ENCODE measurements at places on chromosomes 3 and 15.

DNA sequence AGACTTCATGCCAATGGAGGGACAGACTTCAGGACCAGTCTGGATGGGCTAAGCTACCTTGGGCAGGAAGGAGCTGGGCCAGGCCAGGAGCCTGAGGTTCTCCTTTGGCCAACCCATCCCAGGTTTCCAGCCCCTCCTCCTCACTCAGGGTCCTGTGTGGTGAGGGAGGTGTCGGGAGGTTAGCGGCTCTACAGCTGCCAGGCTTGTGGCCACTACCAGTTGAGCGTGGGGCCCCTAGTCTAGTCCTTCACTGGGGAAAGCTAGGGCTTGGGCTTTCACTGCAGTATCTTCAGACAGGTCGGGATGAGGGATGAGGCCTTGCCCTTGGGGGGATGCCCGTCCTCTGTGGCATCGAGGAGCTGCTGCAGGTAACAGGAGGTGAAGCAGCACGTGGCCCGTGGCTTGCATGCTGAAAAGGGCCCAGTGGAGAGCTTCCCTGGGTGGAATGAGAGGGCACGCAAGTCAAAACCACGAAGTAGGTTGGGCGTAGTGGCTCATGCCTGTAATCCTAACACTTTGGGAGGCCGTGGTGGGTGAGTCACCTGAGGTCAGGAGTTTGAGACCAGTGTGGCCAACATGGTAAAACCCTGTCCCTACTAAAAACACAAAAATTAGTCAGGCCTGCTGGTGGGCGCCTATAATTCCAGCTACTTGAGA lies 8.5 kb upstream of the FANCD2 start:
- peak; percentile 86 for DNase-seq

DNA sequence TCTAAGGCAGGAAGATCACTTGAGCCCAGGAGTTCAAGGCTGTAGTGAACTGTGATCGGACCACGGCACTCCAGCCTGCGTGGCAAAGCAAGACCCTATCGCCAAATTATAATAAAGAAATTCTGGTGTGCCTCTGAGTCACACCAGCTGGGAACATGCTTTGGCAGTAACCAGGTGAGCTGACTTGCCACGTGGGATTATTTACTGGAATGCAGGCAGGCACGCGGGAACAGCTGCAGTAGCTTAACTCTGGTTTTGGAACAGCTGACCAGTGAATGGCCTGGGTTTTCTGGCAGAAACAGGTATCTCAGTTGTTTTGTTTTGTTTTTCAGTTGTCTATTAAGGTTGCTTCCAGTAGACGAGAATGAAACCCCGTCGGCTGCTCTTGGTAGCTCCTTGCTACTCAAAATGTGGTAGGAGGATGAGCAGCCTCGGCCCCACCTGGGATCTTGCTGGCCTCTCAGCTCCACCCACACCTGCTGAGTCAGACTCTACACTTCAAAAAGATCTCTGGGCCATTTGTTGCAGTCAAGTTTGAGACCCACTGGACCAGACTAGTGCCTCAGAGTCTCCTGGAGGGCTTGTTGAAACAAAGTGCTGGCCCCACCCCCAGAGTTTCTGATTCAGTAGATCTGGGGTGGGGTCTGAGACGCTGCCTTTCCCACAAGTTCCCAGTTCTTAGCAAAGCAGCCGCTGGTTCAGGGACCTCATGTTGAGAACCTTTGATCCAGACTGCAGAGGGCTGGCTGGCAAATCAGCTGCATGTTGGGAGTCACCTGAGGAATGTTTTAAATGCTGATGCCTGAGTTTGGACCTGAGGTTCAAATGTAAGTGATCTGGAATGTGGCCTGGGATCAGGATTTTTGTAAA lies 26.6 kb downstream of the IDH2 start:
- peak; percentile 76 for DNase-seq

- DNase-seq: no peak
These were observed 74.3 kb upstream of the SLCO2A1 start for GRCh38 chr3:134104031-134104430.

DNA sequence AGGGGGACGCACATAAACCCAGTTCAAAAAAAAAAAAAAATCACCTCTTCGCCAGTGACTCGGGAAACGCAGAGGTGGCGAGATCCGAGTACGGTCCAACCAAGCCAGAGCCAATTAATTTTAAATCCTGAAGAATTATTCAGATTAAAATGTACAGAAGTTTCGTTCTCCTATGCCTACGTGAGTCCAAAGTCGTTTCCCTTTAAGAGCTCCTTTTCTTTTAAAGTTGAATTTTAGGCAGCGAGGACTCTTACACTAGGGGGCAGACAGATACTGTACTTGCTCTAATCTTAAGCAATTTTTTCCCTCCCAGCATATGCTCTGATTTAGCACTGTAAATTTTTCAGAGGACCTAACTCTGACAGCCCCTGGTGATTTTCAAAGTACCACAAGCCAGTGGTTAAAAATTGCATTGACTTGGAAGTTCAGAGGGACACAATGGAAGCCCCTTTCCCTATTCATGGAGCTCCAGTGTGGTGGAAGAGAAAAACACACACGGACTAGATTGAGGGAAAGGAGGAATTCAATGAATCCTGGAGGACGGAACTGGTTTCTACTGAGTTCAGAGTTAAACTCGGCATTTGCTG lies 3.3 kb upstream of the NR2F2 start:
- DNase-seq: peak; percentile 87

DNA sequence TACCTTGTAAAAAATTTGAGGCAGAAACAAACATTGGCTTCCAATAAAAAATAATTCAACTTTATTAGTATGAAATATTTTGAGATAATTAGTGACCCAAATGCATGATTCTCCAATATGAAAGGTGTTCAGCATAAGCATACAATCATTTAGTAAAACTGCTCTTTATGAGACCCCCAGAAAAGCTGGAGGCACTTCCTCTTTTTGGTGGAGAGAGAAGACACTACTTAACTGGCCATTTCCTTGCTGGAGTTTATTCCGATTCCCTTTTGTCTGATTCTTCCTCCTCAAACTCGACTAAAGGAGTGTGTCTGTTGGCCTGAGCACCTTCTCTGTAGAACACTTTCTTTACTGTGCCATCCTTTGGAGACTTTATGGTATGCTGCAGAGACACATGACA lies 34.8 kb upstream of the DCUN1D1 start:
- DNase-seq: no peak

DNA sequence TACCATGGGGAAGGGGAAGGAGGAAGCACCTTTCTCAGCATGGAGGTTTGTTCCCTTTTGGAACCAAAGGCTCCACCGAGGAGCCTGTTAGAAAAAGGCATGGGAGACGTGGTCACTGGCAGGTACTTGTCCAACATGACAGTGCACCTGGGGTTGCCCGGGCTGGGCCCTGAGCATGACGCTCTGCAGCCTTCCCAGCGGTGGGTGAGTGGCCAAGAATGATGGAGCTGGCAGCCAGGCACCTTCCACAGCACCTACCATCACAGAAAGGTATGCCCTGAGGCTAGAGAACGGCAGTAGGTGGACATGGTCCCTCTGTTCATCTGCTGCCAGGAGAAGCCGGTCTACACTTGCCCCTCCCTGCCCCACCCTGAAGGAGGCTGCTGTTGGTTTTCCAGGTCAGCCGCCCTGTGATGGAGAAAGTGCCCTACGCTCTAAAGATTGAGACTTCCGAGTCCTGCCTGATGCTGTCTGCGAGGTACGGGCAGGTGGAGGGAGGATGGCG lies 29.0 kb upstream of the NR2C2 start:
- DNase-seq: no peak

GRCh38 chr15:85108136-85108535 lies 126.5 kb downstream of the PDE8A start:
- no peak for DNase-seq

GRCh38 chr3:172185907-172186306 lies 146.5 kb downstream of the FNDC3B start:
- no peak for DNase-seq

DNA sequence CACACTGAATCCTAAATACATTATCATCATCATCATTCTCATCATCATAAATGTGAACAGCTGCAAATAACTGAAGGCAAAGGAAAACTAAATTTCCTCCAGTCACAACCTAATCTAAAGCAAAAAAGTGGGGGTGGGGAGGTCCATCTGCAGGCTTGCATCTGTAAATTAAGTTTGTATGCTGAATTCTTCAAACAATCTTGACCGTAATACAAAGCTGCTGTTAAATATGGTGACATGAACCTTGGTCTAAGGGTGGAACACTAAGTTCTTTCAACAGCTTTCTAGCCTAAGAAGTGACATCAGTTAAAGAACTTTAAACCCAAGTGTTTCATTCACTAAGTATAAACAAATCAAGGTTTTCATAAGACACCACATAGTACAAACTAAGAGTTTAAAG lies 4.3 kb downstream of the LRRFIP2 start:
- DNase-seq: no peak

DNA sequence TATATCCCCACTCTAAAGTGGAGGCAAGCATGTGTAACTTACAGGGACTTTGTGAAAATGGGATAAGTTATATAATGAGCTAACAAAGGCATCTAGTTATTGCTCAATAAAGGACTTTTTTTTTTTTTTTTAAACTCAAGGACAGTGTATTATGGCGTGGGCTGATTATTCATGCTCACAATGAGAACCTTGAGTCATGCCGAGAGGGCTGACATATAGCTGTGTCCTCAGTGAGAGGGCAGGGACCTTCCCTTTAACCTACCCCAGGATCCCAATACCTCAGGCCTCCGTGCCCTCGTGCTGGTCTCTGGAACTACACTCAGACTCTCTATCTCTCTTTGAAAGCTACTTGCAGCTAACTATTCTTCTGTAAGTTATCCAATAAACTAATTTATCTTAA lies 319.9 kb upstream of the ICE2 start:
- no peak for DNase-seq

GRCh38 chr3:16481546-16481897 lies 32.0 kb downstream of the RFTN1 start:
- no peak for DNase-seq

GRCh38 chr3:122098611-122099010 lies 43.4 kb downstream of the CD86 start:
- DNase-seq: no peak

GRCh38 chr15:27427276-27427675 lies 456.3 kb downstream of the GABRG3 start:
- DNase-seq: no peak

DNA sequence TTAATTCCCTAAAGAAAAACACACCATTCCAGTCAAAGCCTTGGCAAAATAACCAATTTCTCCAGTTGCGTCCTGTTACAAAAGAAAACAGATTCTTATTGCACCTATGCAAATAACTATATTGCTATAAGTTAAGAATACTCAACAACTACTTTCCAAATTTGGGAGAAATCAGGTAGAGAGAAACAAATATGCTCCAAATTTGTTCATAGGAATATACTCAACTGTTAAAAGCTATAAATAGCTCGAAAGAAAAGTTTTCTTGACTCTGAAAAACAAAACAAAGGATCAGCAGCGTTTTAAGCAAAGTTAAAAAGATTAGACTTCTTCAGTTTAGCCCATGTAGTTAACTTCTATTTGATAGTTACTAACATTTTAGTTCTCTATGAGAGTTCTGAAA lies 20.1 kb upstream of the SKIL start:
- DNase-seq: no peak

- DNase-seq: no peak
These were observed 18.5 kb upstream of the PTX3 start for GRCh38 chr3:157418104-157418503.

DNA sequence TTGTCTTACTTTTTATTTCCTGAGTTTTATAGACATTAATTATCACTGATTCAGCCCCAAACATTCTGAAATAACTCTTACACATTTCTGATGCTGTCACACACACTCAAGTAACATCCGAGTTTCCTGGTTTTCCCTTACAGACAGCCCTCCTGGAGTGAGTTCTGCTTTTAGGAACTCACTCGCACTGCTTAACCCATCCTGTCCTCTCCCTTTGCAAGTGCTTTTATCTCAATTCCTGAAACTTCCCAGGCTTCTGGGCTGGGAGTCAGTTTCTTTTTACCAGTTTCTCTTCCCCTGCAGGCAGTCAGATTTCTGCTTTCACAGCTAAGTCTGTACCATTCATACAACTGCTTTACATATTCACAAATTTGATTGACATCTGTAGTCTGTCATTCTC lies 15.6 kb upstream of the SH3GL3 start:
- DNase-seq: no peak

Measured in myocyte (in vitro differentiated cells).